T-helper 2 cell (primary cell): ENCODE measurements at places on chromosomes 16 and 17.

DNA sequence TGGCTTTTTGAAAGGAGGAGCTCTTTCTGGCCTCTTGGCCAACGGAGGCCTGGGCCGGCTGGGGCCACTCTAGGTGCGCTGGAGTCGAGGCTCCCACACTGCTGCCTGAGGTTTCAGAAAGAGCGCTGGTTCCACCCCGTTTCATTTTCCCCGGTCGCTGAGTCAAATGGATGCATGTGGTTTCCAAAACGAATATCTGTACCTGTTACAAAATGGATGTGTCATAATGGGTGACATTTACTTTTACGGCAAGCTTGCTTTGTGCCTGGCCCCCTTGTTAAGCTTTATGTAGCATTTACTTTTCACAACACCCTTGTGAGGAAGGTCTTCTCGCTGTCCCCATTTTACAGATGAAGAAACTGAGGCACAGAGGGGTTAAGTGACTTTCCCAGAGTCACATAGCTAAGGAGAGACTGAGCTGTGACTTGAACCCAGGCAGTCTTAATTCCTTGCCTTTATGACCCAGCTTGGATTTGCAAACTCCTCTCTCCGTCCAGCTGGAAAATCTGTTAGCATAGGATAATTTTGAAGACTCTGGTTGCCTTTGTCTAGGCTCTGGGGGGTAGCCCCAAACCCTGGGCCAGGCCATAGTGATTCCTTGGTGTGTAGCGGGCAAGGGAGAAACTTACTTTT lies 10.6 kb downstream of the KSR1 start:
- peak; percentile 64 for DNase-seq

DNA sequence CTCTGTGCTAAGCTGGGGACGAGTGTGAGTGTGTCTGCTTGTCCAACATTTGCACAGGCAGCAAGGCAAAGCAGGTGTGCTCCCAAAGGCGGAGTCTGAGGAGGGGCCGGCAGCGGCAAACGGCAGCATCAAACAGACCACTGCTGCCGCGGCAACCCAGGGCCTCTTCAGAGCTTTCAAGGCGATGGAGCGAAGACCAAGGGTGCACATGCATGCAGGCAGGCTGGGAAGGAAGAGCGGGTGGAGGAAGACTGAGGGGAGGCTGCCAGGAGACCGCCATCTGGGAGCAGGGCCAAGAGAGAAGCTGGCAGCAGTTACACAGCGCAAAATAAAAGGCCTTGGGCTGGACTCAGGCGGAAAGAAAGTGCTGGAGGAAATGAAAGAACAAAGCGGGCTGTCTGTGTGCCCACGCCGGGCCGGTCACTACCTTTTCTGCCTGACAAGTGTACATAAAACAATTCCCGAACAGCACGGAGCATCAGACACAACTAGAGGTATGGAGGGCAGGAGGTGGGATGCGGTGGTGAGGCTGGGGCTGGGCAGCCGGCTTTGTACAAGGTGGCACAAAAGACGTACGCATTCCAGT lies 8.5 kb downstream of the TIMM22 start:
- no peak for DNase-seq

DNA sequence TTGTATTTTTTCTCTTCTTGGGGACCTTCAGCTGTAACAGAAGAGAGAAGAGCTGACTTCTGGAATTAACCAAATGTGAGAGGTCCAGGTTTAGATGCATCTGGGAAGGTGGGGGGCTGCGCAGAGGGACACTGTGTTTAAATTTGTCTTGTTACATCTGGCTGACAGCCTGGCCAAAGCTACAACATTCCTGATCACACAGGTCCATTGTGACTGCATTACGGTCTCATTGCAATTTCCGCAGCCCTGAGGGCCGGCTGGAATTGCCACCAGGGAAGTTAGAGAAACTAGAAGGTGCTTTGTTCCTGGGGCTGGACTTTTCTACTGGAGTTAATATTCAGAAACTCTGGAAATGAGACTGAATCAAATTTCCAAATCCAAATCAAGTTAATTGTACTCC lies 37.9 kb upstream of the LRRC75A start:
- DNase-seq, result no peak

DNA sequence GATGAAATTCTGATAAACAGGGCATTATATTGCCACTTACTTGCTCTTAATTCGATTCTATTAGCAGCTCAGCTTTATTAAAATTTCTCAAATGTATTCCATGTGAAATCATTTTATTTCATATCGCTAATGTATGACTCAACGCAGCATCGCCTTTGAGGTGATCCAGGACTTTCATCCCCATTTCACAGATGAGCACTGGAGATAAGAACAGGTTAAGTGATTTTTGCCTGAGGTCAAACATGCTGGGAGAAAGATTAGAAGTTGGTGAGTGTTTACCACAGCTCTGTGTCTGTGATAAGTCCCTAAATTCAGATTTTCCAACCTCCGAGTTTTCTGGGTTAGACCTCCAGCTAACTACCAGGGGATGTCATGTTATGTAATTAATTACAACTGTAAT lies 43.6 kb downstream of the RBFOX1 start:
- DNase-seq, result no peak

GRCh38 chr17:8243827-8244226 lies 4.0 kb downstream of the CTC1 start:
- no peak for DNase-seq

- no peak for DNase-seq
Observed at GRCh38 chr17:8204761-8205555, 5.4 kb downstream of the AURKB start.

GRCh38 chr16:23480257-23480656 lies 27.3 kb upstream of the COG7 start:
- DNase-seq, result no peak

GRCh38 chr16:85471469-85472431 lies 141.4 kb upstream of the GSE1 start:
- no peak for DNase-seq

GRCh38 chr16:12819126-12820117 lies 15.7 kb upstream of the CPPED1 start:
- peak; percentile 70 for DNase-seq

- DNase-seq, result no peak
Observed at GRCh38 chr16:49442805-49443204, 69.2 kb downstream of the C16orf78 start.

DNA sequence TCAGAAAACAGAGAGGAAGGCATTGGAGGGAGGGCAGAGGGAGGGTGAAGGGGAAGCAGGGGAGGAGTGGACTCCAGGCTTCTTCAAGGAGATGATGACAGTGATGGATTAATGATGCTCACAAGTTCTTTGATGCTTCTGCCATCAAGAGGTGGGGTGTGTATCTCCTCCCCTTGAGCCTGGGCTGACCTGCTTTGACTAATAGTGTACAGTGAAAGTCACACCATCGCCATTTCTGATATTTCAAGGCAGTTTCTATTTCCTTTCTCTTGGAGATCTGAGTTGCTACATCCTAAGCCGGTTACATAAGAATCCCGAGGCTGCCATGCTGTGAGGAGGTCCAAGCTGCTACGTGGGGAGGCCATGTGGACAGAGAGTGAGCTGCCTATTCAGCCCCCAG lies 312.5 kb downstream of the MAF start:
- no peak for DNase-seq

DNA sequence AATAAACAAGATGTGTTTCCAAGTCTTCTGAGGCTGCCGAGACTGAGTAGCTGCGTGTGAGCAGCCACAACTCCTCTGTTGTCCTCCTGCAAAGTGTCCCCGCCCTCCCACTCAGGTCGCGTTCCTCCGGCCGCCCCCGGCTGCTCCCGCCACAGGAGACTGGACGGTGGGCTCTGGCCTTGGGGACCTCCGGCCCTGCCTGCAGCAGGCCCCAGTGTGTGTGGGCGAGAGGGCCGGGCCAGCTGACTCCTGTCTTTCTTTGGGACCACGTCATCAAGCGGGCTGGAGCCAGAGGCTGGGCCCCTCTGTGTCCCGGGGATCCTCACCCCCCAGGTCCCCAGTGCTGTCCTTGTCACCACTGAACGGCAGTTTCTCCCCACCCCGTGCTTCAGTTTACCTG lies 175.3 kb downstream of the NPIPB11 start:
- no peak for DNase-seq

DNA sequence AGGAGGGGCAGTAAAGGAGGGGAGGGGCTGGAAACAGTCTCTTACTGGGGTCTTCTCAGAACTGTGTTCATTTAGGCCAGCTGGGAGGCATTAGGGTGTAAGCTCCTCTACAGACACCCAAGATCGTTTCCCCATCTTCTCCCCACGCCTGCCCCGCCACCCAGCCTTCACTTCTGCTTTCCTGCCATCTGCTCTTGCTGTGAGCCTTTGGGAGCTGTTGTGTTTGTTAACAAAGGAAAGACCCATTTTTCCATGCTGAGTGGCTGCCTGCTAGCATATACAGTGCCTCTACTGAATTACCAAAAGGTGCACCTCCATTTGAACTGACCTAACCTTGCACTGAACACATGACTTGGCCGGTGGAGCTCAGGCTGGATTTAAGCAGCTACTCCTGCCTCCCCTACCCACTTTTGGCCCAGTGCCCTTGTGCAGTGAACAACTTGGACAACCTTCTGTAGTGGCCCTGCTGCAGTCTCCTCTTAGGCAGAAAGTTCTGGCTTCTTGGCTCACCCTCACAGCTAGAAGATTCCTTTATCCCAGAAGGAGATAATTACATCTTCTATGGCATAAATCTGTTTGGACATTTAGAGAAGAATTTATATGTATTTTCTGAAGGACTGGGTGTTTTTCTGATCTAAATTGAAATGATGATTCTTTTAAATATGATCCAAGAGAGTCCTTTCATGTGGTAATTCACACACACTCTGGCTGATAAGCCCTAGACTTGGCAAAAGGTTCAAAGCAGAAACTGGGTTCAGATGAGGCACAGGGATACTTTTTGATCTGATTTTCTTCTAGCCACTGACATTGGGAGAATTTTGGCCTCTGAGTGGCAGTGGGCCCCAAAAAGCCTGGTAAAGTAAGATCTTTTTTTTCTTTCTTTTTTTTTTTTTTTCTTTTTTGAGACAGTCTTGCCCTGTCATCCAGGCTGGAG lies 81.9 kb upstream of the HNF1B start:
- DNase-seq, result no peak
